ENCODE measurements at places on chromosomes 6 and 20. TPM values are rescaled to one million over a fixed set of nuclear protein-coding genes. Genes with fewer than 3 reads are reported as not detected.

DNA sequence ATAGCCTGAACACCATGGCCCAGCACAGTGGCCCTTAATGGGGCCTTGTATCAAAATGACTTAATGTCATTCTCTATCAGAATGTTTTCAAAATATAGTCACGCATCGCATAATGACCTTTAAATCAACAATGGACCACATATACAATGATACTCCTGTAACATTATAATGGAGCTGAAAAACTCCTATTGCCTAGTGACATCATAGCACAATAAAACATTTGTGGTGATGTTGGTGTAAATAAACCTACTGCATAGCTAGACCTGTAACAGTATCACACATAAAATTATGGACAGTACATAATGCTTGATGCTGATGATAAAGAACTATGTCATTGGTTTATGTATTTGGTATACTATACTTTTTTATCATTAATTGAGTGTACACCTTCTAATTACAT is 9.3 kb downstream of the ELOVL5 start:
- H3K36me3 ChIP-seq: peaks cover 11% of the 10 kb centered on the region
- no peaks in the 10 kb centered on the region for H3K27me3 ChIP-seq
- H3K4me1 ChIP-seq: peaks cover 77% of the 10 kb centered on the region
- H3K27ac ChIP-seq: no peak overlapping the region
- H3K4me3 ChIP-seq: no peak overlapping the region
- no peak for DNase-seq

CCN5 gene
- total RNA-seq: not detected

GRCh38 chr6:97422171-97422570 is 139.2 kb upstream of the MMS22L start:
- H3K4me1 ChIP-seq: no peaks in the 10 kb centered on the region
- H3K4me3 ChIP-seq: no peak overlapping the region
- DNase-seq: no peak
- no peaks in the 10 kb centered on the region for H3K27me3 ChIP-seq
- no peak overlapping the region for H3K27ac ChIP-seq

ZSCAN23 gene
- total RNA-seq: 0.78 TPM

PRPH2 gene
- total RNA-seq: 0.11 TPM

DNA sequence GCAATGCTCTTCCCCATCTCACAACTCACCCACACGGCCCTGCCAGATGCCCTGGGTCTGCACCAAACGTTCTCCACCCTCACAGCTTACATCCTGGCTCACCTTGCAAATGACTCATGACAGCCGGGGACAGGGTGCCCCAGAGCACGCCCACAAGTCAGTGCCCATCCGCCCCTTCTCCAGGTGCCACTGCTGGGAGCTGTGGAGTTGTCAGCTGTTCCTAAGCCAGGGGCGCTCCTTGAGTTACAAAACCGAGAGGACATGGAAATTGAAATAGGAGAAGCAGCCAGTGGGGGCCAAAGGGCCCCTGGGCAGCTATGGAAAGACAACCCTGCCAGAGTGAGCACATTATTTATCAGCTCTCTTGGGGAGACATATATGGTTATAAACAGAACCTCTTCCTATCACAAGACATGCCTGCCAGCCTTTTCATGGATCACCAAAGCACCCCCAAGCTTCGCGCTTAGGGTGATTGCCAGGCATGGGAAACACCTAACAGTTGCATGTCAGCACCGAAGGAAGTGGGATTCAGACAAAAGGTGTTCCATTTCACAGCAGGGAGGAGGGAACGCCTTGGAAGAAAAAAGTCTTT is 236.8 kb downstream of the LY86 start:
- H3K27me3 ChIP-seq: no peaks in the 10 kb centered on the region
- no peaks in the 10 kb centered on the region for H3K4me1 ChIP-seq
- no peak for DNase-seq
- H3K36me3 ChIP-seq: no peaks in the 10 kb centered on the region
- no peak overlapping the region for H3K4me3 ChIP-seq
- no peak overlapping the region for H3K27ac ChIP-seq

- H3K4me1 ChIP-seq: no peaks in the 10 kb centered on the region
- no peaks in the 10 kb centered on the region for H3K36me3 ChIP-seq
- no peak overlapping the region for H3K27ac ChIP-seq
- H3K27me3 ChIP-seq: no peaks in the 10 kb centered on the region
- H3K4me3 ChIP-seq: no peak overlapping the region
Observed at GRCh38 chr6:10073341-10073740, 341.5 kb downstream of the TFAP2A start.

GRCh38 chr6:63440057-63440456 is 120.3 kb upstream of the LGSN start:
- no peak overlapping the region for H3K4me3 ChIP-seq
- H3K27ac ChIP-seq: no peak overlapping the region
- no peak for DNase-seq
- H3K36me3 ChIP-seq: no peaks in the 10 kb centered on the region
- H3K27me3 ChIP-seq: no peaks in the 10 kb centered on the region
- H3K4me1 ChIP-seq: no peaks in the 10 kb centered on the region

CLPSL1 gene
- total RNA-seq: not detected

- H3K27ac ChIP-seq: no peak overlapping the region
- no peak for DNase-seq
- H3K27me3 ChIP-seq: no peaks in the 10 kb centered on the region
- H3K4me3 ChIP-seq: no peak overlapping the region
Observed at GRCh38 chr6:162777091-162777490, 49.3 kb downstream of the PACRG start.

DNA sequence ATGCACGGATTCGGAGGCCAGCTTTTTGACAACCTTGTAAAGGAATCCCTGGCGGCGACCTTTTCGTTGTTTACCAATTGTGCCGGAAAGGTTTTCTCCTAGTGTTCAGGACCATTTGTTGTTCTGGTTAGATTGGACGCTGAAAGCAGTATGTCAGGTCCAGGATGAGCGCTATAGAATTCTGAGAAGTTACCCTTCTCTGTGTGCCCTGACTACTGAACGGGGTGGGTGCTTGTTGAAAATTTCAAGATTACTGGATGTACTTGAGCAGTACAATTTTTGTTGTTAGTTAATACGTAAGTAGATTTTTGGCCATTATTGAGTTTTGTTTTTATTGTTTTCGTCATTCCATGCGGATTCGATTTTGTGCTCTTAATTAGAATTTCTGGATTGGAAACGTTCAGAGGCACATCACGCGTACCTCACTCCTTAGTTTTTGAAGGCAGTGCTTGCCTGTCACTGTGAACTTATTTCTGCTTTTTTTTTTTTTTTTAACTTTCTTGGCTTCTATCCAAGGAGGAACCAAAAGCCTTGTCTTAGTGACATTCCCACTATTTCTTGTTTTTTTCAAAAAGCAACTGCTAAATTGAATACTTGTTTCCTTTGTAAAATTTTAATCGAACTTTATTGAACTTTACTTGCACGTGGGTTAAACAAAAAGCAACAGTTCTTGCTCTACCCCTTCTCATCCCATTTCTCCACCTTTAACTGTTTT is 898 bp downstream of the XRN2 start:
- peak overlapping the region; percentile 70 for H3K4me3 ChIP-seq
- DNase-seq: no peak
- H3K4me1 ChIP-seq: peaks cover 8% of the 10 kb centered on the region
- peak overlapping the region; percentile 96 for H3K27ac ChIP-seq
- no peaks in the 10 kb centered on the region for H3K36me3 ChIP-seq

GRCh38 chr6:150695652-150696051 is 96.0 kb downstream of the PLEKHG1 start:
- no peaks in the 10 kb centered on the region for H3K36me3 ChIP-seq
- no peak for DNase-seq
- no peaks in the 10 kb centered on the region for H3K4me1 ChIP-seq
- H3K27me3 ChIP-seq: no peaks in the 10 kb centered on the region
- H3K27ac ChIP-seq: no peak overlapping the region

GRCh38 chr20:1187605-1188171 is 2.9 kb upstream of the TMEM74B start:
- DNase-seq: no peak
- H3K27ac ChIP-seq: no peak overlapping the region

- H3K4me1 ChIP-seq: peaks cover 7% of the 10 kb centered on the region
- no peaks in the 10 kb centered on the region for H3K36me3 ChIP-seq
- no peak overlapping the region for H3K27ac ChIP-seq
- H3K4me3 ChIP-seq: no peak overlapping the region
Observed at GRCh38 chr20:58173091-58173490, 55.4 kb downstream of the ANKRD60 start.

GRCh38 chr6:31660381-31661261 is at the start of gene C6orf47:
Gene C6orf47 (minus strand): TSS chr6:31660778. CDS start chr6:31659947, 831 bp downstream.
- peak within 1 kb of the TSS; percentile 80 for H3K4me3 ChIP-seq
- peaks cover 48% of the 10 kb centered on the region for H3K36me3 ChIP-seq
- peaks cover 73% of the 10 kb centered on the region for H3K4me1 ChIP-seq
- peak within 1 kb of the TSS; percentile 71 for H3K27ac ChIP-seq

DNA sequence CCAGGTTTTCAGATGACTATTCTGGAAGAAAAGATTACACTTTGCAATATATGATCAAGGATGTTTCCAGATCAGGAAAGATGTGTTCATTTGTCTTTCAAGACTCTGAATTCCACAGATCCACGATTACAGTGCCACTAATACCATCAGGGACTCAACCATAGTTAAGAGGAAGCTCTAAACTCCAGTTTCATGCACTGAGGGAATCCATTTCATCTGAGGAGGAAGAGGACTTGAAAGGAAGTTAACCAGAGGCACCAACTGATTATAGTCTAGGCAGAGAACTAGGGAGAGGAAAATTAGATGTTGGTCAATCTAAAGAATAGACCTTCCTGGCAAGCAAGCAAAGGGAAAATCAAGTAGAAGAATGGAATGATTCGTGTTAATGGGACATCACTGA is 218.3 kb upstream of the PRDM1 start:
- no peaks in the 10 kb centered on the region for H3K27me3 ChIP-seq
- no peaks in the 10 kb centered on the region for H3K4me1 ChIP-seq
- no peaks in the 10 kb centered on the region for H3K36me3 ChIP-seq
- no peak overlapping the region for H3K4me3 ChIP-seq

DNA sequence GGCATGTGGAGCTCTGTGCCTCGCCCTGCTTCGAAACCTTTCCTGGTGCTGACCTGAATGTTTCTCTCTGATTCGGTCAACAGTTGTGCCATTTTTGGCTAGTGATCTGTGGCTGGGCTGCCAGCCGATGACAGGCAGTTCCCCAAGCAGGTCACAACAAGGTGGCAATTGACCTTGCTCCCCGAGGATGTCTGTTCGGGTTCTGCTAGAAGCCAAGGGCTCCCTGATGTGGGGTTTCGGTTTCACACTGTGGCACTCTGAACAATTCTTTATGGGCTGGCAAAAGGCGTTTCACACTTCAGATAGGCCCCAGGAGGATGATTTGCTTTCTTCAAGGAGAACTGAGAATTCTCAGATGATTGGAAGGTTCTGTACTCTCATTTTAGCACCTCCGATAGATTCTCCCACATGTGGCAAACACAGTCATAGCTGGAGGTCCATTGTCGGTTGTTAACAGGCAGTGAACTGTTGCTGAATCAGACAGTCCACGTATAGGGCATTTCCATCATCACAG is 135.6 kb downstream of the SLC24A3 start:
- H3K36me3 ChIP-seq: no peaks in the 10 kb centered on the region
- H3K4me1 ChIP-seq: no peaks in the 10 kb centered on the region
- no peak overlapping the region for H3K4me3 ChIP-seq

DNA sequence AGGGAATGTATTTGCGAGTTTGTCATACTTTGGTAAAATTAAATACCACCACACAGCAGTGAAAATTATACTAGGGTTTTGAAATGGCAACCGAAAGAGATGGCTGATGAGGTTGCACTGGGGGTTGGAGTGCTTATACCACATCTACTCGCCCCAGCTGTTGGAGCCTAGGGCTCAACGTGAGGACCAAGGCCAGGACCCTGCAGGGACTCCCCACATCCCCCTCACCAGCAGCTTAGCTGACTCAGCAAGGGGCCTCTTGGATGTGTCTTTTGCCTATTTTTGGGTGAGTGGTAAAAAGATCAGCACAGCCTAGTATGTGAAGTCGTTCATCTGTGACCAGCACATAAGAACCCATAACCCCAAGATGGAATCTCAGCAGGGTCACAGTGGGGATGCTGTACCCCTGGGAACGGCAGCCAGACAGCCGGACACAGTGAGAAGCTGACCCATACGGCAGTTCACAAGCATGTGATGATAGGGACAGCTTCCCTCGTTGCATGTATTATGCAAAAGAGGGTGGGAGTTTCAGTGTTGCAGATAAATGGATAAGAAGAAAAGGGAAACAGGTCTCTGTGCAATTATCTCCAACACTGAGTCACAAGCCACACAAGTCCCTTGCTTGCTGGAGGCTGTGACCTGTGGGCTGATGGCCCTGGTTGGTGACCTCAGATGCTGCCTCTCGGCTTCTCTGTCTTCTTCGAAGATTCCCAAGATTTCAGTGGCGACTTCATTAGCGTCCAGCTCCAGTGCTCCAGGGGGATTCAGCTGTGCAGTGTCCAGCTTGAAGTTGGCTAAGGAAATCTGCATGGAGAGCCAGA is 20.9 kb upstream of the SPO11 start:
- no peak overlapping the region for H3K27ac ChIP-seq
- no peak overlapping the region for H3K4me3 ChIP-seq

DNA sequence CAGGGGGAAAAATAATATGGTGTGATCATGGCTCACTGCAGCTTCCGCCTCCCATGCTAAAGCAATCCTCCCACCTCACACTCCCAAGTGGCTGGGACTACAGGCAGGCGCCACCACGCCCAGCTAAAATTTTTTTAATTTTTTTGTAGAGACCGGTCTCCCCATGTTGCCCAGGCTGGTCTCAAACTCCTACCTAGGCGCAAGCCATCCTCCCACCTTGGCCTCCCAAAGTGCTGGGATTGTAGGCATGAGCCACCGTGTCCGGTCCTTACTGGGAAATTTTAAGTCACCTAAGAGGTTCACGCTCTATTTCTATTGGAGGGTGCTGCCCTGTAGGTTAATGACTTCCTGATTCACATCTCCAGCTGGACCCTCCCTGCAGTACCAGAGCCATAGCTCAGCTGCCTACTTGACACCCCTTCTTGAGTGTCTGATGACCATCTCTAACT is 626 bp upstream of the CDK5RAP1 start:
- no peaks in the 10 kb centered on the region for H3K27me3 ChIP-seq
- no peak overlapping the region for H3K27ac ChIP-seq
- DNase-seq: peak; percentile 12
- peaks cover 43% of the 10 kb centered on the region for H3K4me1 ChIP-seq
- peak overlapping the region; percentile 99 for H3K4me3 ChIP-seq

- H3K36me3 ChIP-seq: no peaks in the 10 kb centered on the region
- H3K27ac ChIP-seq: no peak overlapping the region
- H3K27me3 ChIP-seq: no peaks in the 10 kb centered on the region
- no peak overlapping the region for H3K4me3 ChIP-seq
Observed at GRCh38 chr6:98230250-98230649, 604.1 kb upstream of the POU3F2 start.

TMEM74B gene
- not detected for total RNA-seq

DNA sequence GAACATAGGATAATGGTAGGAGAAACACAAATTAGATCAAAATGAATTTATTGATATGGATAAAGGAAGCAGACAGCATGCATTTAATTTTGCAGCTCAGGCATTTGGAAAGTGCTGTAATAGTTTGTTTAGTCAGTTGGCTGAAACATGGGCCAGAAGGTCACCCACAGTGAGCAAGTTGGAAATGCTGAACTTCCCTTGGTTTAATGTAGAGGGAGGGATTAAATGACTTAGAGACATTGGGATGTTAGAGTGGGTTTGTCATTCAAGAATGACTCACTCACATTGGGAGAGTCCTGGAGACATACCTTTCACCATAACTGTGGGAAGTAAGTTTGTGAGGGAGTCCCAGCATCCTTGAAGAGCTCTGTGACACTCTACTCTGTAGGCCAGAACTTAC is 231.5 kb upstream of the PLCB4 start:
- H3K27me3 ChIP-seq: no peaks in the 10 kb centered on the region
- no peak for DNase-seq
- no peak overlapping the region for H3K4me3 ChIP-seq
- H3K27ac ChIP-seq: no peak overlapping the region
- no peaks in the 10 kb centered on the region for H3K4me1 ChIP-seq
- no peaks in the 10 kb centered on the region for H3K36me3 ChIP-seq

All from CD4-positive, alpha-beta T cell (primary cell).